Karpas-422 (cell line): ENCODE measurements at places on chromosomes 7 and 10.

DNA sequence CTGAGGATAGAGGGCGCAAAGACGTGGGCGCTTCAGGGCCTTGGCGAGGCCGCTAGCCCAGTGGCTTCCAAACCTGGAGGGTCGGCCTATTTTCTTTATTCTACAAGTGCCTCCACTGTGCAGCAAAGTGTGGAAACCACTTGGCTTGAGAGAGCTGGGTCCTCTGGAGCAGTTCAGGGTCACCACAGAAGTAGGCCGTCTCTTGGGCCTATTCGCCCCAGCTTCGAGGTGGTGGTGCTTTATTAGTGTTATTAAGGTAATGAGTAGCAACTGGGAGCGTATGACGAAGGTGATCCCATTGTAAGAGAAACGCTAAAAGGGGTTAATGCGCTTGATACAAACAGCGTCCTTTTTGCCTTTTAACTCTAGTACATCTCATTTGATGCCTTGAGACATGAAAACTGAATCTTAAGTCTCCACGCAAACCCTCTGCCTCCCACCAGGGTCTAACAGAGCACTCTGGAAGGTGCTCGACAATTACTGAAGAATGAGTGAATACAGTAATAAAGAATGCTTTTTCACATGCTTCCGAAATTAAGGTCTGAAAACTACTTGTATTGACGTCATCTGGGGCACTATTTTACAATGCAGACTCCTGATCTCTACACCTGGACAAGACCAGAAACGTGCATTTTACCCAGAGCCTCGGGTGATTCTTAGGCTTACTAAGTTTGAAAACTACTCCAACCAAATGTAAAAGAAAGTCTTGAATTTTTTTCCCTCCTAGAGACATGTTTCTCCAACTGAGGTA, 647 bp upstream of the GSAP start:
- DNase-seq: no peak

DNA sequence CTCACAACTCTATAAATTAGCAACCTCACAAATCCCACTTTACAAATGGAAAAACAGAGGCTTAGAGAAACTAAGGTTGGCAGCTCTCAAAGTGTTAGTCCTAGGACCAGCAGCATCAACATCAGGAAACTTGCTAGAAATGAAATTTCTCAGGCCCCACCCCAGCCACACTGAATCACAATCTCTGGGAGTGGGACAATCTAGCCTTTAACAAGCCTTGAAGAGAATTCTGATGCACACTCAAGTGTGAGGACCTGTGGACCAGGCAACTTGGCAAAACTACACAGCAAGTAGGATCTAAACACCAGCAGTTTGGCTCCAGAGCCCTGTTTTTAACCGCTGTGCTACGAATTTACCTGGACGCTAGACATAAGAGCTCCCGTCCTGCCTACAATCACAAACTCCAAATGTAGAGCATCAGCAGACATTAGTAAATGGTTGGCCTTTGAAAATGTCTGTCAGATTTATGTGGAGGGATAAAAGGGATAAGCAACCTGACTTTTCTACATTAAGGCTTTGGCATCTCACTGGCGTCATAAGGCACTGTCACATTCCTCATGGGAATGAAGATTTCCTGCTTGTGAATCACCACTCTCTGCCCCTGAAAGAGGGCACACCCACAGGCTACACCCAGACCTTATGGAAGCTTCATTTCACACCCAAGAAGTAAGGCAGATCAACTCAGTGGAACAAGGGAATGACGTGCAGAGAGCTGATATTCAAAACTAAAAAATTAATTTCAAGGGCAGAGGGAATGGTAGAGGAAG, 34.5 kb downstream of the PPP1R3C start:
- DNase-seq: no peak

DNA sequence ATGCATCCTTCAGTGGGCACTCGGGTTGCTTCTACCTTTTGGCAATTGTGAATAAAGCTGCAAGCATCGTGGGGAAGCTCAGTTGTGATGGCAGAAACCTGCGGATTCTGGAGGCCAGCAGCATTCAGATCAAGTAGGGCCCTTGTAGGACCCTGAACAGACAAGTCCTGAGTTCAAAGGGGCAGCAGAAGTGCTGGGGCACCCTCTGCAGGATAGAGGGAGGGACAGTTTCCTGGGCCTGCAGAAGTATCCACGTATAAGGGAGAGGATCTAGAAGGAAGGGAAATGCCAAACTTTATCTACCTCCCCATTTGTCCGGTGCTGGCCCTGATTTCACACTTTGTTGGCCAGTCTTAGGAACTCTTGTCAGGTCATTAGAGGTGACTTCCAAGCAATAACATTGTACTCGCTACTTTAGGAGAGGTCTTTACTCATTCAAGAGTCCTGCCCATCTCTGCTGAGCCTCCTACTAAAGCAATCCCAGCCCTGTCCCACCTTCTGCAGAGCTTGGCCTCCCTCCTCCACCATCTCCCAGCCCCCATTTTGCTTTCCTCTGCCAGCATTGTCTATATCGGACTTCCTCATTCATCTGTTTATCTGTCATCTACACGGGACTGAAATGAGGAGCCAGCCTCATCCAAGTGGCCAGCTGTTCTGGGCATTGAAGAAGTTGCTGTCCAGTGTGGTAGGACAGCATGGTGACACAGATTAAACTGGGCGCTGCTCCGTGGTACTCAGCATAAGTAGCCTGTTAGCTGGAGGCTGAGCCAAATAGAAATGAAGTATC, 26.6 kb upstream of the R3HCC1L start:
- no peak for DNase-seq

DNA sequence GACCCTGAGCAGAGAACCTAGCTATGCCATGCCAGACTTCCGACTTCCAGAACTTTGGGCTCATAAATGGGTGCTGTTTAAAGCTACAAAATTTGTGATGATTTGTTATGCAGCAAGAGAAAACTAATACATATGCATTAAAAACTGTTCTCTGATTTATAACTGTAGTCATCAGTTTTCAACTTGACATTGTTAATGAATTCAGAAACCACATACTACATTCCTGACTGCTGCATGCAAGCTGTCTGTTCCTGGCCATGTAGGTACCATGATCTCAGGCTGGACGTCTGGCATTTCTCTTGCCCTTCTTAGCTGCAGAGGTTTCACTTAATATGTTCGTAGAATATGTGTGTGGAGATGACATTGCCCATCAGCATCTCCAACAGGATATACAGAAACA, 28.4 kb downstream of the MKX start:
- DNase-seq: no peak
